ENCODE measurements at places on chromosomes 13 and 19. TPM values are rescaled to one million over a fixed set of nuclear protein-coding genes. Genes with fewer than 3 reads are reported as not detected.

- no peak for ATAC-seq
- H3K36me3 ChIP-seq, result no peaks in the 10 kb centered on the region
- no peak overlapping the region for H3K4me3 ChIP-seq
- peaks cover 19% of the 10 kb centered on the region for H3K27me3 ChIP-seq
- no peaks in the 10 kb centered on the region for H3K4me1 ChIP-seq
Measured at GRCh38 chr13:28041031-28041461, 52.6 kb upstream of the URAD start.

GRCh38 chr13:27960362-27961226 lies 8.5 kb downstream of the CDX2 start:
- peaks cover 100% of the 10 kb centered on the region for H3K27me3 ChIP-seq
- H3K36me3 ChIP-seq, result no peaks in the 10 kb centered on the region
- H3K27ac ChIP-seq, result no peak overlapping the region

IZUMO2 gene
- not detected for total RNA-seq

DNA sequence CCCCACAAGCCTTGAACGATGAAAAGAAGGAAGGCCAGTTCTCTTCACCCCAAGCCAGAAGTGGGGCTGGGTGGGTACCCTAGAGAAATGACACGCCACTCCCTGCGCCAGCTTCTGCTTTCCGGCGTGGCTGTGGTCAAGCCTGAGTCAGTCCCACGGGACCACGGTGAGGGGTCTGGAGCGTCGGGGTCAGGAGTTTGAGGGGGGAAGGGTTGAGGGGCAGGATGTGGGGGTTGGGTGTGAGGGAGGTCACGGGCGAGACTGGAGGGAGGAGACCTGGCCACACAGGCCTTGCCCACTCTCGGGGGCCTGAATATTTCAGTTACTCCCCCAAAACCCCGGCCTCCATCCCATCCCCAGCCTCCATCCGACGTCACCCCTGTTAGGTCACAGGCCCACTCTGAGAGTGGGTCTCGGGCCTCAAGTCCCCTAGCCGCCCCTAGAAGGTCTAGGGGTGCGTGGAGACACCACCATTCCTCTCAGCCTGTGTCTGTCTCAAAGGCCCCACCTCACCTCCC lies 500 bp upstream of the IFI30 start:
- peak; percentile 29 for ATAC-seq
- no peaks in the 10 kb centered on the region for H3K36me3 ChIP-seq
- H3K27me3 ChIP-seq, result no peaks in the 10 kb centered on the region
- H3K4me3 ChIP-seq, result peak overlapping the region; percentile 46
- peak overlapping the region; percentile 74 for H3K27ac ChIP-seq
- H3K4me1 ChIP-seq, result peaks cover 24% of the 10 kb centered on the region

GRCh38 chr13:77113496-77113895 lies 86.5 kb upstream of the FBXL3 start:
- H3K27me3 ChIP-seq, result no peaks in the 10 kb centered on the region
- H3K36me3 ChIP-seq, result peaks cover 34% of the 10 kb centered on the region
- H3K27ac ChIP-seq, result no peak overlapping the region
- no peak overlapping the region for H3K4me3 ChIP-seq
- H3K4me1 ChIP-seq, result no peaks in the 10 kb centered on the region
- no peak for ATAC-seq

DNA sequence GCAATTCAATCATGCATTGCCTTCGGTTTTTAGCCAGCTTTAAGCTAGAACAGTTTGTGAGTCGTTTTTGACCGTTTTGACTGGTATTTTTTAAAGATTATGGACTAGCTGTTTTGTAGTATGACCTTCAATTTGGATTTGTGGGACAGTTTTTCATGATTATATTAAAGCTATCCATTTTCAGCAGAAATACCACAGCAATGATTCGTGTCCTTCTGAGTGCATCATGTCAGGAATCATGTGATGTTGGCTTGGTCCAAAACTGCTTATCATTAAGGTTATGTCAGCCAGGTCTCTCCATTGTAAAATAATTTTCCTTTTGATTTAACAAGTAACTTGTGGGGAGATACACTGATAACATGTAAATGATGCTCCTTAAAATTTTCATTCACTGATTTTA lies 229.0 kb downstream of the POSTN start:
- H3K27me3 ChIP-seq, result no peaks in the 10 kb centered on the region
- H3K27ac ChIP-seq, result no peak overlapping the region
- no peak for ATAC-seq
- H3K4me1 ChIP-seq, result no peaks in the 10 kb centered on the region

DNA sequence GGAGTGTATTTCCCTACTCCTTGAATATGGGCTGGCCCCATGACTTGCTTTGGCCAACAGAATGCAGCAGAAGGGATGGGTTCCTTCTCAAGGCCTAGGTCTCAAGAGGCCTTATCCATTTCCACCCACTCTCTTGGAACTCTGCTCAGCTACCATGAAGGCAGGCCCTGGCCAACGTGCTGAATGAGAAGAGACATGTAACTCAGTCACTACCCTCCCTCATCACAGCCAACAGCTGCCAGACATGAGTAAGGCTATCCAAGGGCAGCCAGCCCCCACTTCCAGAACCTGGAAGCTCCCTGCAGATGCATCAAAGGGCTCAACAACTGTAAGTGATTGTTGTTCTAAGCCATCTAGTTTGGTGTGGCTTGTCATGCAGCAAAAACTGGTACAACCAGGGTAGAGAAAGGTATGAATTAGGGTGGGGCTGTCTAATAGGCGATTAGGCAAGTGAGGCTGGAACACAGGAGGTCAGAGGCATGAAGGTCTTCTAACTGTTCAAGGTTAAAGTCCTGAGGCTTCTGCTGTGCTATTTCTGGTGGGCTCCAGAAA lies 1.4 kb upstream of the RASL11A start:
- no peak overlapping the region for H3K4me3 ChIP-seq
- no peak for ATAC-seq
- peaks cover 4% of the 10 kb centered on the region for H3K4me1 ChIP-seq
- no peaks in the 10 kb centered on the region for H3K27me3 ChIP-seq
- peak overlapping the region; percentile 9 for H3K27ac ChIP-seq

DNA sequence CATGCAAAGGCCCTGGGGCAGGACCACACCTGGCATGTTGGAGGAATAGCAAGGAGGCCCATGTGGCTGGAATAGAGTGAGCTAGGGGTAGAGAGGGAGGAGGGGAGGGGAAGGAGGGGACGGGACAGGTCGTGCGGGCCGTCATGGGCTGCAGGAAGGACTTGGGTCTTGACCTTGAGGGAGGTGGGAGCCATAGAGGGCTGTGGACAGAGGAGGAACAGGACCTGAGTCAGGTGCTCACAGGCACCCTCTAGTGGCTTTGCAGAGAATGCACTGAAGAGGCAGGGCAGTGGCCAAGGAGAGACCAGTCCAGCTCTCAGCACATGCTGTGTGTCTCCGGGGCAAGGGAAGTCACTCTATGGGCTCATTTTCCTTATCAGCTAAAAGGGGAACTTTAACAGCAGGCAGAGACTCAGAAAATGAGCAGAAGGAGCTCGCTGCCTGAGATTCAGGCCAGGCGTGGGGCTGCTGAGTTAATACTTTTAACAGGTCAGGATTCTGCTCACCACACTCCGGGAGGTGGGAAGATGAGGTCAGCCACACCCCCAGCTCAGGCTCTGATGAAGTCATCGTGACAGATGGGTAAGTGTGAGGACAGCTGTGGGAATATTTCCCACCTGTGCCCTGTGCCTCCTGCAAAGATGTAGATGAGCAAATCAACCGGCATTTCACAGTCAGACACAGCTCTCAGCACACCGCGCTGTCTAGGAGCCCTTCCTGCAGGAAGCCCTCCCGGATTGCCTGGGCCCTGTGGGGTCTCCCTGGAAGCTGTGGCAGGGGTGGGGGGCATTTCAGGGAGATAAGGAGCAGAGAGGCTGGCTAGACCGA lies 6.0 kb upstream of the TNFAIP8L1 start:
- H3K4me1 ChIP-seq, result no peaks in the 10 kb centered on the region
- no peak overlapping the region for H3K4me3 ChIP-seq
- H3K36me3 ChIP-seq, result no peaks in the 10 kb centered on the region
- peak; percentile 63 for ATAC-seq
- no peak overlapping the region for H3K27ac ChIP-seq

FAM216B gene
- total RNA-seq, result not detected

GRCh38 chr19:8517551-8518442 lies 3.8 kb upstream of the ZNF414 start:
- no peak overlapping the region for H3K27ac ChIP-seq
- ATAC-seq, result no peak
- H3K36me3 ChIP-seq, result no peaks in the 10 kb centered on the region
- no peak overlapping the region for H3K4me3 ChIP-seq
- peaks cover 10% of the 10 kb centered on the region for H3K4me1 ChIP-seq
- H3K27me3 ChIP-seq, result no peaks in the 10 kb centered on the region

DNA sequence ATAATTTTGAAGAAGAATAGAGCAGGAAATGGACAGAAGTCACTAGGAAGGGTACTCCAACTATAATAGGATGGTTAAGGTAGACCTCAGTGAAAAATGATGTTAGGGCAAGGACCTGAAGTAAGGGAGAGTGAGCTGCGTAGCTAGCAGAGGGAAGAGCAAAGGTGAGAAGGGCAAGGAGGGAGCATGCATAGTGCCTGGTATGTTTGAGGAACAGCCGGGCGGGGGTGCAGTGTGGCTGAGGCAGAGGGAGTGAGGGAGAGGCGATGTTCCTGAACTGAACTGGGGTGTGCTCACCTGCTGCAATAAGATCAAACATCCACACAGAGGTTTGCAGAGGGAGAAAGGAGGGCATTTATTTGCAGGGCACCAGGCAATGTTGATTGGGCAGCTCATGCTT lies 110.4 kb downstream of the DNAJC15 start:
- no peaks in the 10 kb centered on the region for H3K4me1 ChIP-seq
- no peaks in the 10 kb centered on the region for H3K27me3 ChIP-seq
- H3K36me3 ChIP-seq, result no peaks in the 10 kb centered on the region
- no peak overlapping the region for H3K4me3 ChIP-seq
